Activated T-helper 17 cell treated with anti-CD3 and anti-CD28 coated beads, Interleukin-2, amount 50 U/mL, for 72 hours (primary cell): ENCODE measurements at places on chromosomes 11 and 22.

- ATAC-seq = peak; percentile 21
Measured at GRCh38 chr11:58395581-58395980, 11.1 kb downstream of the OR5B3 start.

- ATAC-seq = no peak
Measured at GRCh38 chr11:110828086-110828485, 115.8 kb upstream of the ARHGAP20 start.

DNA sequence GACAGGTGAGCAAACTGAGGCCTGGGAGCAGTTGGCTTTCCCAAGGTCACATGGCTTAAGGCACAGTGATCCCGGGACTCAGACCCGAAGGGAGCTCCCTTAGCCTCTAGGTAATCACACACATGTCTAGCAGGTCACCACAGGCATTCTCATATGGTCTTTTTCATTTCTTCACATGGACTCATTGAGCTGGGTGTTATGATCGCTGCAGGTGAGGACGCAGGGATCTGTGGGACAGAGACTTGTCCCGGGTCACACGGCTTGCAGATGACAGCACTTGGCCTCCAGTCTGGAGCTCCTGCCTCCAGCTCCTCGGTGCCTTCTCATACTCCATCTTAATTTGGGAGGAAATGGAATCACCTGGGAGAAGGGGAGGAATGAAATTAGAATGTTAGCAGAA lies 23.6 kb upstream of the CACNG2 start:
- ATAC-seq = no peak

GRCh38 chr11:69287968-69288882 lies 5.7 kb upstream of the MYEOV start:
- no peak for ATAC-seq

DNA sequence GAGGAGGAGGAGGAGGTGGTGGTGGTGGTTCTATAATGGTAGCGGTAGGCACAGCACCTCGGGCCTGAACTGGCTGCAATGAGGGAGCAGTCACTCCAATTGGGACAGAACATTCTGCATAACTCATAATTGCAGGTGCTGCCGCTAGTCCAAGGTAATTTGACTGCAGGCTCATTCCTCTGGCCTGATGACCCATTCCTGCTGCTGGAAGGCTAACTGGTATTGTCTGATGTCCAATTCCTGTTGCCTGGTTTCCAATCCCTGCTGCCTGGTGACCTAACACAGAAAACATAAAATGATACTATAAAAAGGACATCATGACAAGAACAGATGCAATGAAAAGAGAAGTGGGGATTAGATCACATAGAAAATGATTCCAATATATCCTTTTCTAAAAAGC lies 7.9 kb upstream of the AGBL2 start:
- ATAC-seq = no peak

- no peak for ATAC-seq
Measured at GRCh38 chr11:36122671-36123070, 166.6 kb downstream of the COMMD9 start.

DNA sequence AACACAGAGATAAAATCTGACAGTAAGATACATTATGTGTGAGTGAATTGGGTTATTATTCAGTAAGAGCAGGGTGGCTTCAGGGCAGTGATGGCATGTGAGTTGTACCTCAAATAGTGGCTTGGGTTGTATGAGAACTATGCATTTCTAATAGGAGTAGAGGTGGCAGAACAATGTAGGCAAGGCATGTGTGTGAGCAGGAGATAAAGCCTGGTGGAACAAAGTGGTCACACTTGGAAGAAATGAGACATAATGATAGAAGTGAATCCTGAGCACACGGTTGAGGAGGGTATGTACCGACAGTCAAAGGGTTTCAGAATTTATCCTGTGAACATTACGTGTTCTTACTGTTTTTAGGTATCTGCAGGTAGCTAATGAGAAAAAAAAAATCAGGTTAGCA lies 159.3 kb downstream of the CASP12 start:
- no peak for ATAC-seq

DNA sequence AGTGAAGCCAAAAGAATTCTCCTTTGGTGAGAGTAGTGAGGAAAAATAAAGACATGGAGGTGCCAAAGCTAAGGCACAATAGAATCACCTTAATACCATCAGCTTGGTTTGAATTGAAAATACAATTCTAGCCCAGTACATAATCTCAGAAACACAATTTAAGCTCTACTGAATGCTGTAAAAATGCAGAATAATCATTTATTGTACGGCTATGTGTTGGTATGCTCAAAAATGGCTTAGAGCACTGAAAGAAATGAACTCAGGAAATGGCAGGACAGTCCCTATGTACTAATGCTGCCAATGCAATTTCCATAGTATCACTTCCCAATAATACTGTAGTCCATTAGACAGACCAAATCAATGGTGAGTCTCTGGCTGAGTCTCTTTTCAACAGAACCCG lies 798.5 kb downstream of the DLG2 start:
- ATAC-seq = no peak

DNA sequence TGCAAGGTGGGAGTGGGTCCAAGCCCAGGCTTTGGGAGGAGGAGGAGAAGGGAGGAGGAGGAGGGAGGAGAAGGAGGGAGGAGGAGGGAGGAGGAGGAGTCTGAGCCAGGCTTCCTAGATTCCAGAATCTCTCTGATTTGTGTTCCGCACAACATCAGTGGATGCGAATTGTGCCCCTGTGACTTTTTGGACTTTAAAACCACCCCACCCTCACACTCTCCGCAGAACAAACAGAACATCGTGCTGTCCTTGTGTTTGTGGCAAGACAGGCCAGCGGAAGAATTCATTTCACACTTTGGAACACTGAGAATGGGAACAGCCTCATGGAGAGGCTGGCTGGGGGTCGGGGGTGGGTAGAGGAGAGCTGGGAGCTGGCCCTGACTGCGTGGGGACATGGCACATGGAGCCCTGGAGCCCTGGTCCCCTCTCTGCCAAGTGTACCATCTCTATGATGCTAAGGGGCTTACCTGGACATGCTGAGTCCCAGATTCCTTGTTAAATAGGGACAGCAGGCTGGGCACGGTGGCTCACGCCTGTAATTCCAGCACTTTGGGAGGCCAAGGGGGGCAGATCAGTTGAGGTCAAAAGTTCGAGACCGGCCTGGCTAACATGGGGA lies 16.4 kb upstream of the SHANK2 start:
- ATAC-seq = no peak

- no peak for ATAC-seq
Measured at GRCh38 chr11:73163638-73164174, 21.6 kb upstream of the FCHSD2 start.

DNA sequence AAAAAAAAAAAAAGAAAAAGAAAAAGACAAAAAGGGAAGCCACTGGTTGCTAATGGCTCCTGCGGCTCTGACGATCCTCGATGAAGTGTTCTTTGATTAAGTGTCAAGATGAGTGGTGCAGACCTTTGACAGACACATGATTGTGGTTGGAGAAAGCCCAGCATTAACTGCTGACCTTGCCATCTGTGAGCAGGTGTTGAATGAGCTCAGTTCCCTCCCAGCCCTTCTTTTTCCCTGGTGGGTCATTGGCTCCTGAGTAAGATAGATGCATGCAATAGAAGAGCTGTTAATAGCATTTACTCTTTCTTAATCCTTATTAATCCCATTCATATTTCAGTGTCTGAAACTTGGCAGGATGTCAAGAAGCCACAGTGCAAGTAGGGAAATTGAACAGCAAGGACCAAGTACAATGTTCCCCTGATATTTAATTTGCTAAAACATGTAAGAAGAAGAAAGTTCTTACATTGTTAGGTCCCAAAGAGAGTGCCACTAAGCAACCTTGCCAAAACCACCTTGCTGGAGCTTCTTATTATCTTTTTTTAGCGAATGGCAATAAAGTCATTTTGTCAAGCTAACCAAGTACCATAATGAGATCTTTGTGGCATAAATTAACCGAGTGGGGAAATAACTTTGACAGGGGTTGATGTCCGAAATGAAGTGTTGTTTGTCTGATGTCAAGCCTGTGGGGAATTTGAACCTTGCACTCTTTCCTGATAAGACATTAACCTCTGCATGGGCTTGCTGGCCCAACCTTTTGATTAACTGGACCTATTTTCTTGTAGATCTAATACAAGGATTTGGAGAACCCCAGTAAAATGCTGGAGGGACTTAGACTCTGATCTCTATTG lies 113.7 kb downstream of the PTPRJ start:
- peak; percentile 60 for ATAC-seq

DNA sequence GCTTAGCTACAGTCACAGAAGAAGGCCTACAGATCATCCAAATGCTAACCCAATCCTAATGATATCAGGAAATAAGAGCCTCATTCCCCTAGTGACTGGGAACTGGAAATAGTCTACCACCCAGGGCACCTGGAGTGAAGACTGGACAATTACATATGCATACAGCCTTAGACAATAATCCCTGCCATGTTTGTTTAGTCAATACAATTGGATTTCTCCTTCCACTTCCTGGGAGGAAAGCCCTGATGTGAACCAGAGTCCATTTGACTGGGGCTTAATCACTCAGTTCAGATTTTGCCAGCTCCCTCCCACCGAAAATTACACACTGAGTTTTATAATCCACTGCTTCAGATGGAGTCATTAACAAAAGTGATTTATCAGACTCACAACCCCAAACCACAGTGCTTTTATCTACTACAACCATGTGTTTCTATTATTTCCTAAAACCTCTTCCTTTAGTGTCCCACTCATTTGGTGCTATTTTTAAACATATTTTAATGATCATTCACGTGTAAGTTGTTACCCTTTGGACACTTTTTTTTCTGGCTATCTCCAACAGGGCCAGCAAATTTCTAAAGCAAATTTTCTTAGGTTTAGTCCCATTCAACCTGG lies 29.9 kb downstream of the CWF19L2 start:
- ATAC-seq = no peak

DNA sequence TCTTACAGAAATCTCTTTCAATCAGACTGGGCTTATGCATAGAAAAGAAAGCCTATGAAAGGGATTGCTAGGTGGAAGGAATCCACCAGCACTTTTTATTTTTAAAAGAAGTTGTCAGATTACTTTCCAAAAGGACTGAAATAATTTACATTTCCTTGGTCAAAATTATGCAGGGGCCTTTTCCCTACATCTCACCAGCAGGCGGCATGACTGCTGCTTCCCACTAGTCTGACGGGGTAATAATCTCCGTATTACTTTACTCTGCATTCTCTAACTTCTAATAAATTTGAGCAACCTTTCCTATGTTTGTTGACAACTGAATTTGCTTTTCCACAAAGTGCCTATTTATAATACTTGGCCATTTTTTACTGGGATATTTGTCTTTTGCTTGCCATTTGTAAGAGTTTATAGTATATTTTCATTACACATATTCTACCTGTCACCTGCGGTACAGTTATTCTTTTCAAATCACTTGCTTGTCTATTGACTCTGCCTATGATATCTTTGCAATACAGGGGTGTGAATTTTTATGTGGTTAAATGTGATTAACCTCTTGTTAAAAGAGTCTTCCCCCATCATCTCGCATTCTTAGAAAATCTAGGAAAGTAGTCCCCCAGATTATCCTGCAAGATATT lies 51.9 kb upstream of the USP47 start:
- ATAC-seq = no peak

- peak; percentile 16 for ATAC-seq
Measured at GRCh38 chr11:8354622-8355415, 91.1 kb upstream of the LMO1 start.
